ENCODE measurements at places on chromosomes 6 and 20.

GRCh38 chr6:22141241-22141745 is 155.5 kb downstream of the PRL start:
- no peak for DNase-seq

GRCh38 chr20:35888657-35889056 is 65.6 kb downstream of the SCAND1 start:
- DNase-seq, result no peak

DNA sequence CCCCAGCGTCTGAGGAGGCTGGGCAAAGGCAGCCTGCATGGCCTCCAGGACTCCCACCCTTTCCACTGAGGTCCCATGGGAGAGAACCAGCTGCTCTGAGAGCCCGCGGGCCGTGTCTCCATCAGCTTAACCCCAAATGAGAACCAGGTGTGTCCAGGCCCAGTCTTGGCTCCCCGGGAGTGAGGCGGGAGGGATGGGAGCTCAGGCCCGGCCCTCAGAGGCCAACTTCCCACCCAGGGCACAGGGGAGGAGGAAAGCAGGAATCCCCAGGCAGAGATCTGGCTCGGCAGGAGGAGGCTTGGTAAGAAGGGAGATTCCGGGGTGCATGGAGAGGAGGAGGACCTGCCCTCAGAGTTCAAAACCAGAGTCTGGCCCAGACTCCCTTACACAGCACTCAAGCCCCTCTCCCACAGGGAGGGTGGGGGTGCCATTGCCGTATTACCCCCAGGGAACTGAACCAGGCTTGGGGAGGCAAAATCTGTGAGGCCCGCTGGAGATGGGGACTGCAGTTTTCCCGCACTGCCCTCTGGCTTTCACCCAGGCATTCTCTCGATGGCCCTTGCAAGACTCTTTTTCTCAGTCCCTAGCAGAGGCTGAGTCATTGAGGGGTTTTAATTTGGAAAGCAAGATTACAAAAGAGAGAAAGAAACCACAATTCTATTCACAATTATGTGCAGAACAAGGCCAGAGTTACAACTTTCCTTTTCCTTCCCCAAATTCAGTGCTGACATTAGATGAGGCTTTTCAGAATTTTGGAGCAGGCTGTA is 17.1 kb downstream of the FOXF2 start:
- no peak for DNase-seq

GRCh38 chr20:46089167-46089416 is 670 bp downstream of the NCOA5 start:
- no peak for DNase-seq

DNA sequence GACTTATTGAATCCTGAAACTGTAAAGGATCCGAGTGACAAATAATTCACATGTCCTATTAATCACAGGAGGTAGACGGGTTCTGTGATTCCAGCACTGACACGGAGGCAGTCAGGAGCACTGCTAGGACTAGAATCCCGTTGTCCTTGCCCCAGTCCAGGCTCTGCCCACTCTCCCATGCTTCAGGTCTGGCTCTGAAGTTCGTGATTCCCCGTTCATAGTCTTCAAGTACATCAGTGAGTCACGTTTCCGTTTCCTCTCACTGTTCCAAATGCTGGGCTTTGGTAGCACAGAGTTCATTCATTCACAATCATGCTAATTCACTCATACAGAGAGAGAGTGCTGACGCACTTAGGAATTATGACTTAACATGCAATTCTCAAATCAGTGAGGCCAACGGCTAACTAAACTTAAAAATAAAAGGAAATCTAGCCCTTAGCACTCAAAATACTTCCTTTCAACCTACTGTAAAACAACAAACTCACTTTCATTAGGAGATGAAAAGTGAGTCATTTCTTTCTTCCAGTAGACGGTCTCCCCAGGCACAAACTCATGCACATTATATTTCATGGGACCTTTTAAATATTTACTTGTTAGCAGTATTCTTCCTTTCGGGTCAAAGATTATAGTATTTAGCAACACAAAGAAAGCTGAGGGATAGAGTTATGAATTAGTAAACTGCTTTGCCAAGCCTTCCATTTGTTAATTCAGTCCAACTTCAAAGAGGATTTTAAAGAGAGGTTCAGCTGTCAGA is 94.0 kb upstream of the NHSL1 start:
- DNase-seq, result peak; percentile 64

DNA sequence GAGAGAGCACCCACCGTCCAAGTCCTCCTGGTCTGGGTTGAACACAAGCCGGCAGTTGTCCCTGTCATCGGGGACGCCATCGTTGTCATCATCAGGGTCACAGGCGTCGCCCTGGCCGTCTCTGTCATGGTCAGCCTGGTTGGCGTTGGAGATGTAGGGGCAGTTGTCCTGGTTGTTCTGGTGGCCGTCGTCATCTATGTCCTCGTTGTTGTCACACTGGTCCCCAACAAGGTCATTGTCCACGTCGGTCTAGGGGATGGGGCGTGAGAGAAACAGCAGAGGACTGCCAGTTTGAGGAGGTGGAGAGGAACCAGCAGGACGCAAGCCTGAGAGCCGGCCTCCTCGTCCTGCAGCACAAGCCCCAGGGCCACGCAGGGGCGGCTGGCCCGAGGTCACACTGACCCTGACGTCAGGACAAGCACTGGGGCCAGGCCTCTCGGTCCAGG is 28.5 kb downstream of the THBS2 start:
- no peak for DNase-seq

GRCh38 chr6:157757430-157758403 is 65.3 kb upstream of the SNX9 start:
- no peak for DNase-seq

GRCh38 chr6:82979657-82980056 is 86.0 kb downstream of the UBE3D start:
- DNase-seq, result no peak

- no peak for DNase-seq
Measured at GRCh38 chr20:51306081-51306480, 236.4 kb downstream of the NFATC2 start.

GRCh38 chr6:12243169-12243568 is 47.0 kb upstream of the EDN1 start:
- no peak for DNase-seq

DNA sequence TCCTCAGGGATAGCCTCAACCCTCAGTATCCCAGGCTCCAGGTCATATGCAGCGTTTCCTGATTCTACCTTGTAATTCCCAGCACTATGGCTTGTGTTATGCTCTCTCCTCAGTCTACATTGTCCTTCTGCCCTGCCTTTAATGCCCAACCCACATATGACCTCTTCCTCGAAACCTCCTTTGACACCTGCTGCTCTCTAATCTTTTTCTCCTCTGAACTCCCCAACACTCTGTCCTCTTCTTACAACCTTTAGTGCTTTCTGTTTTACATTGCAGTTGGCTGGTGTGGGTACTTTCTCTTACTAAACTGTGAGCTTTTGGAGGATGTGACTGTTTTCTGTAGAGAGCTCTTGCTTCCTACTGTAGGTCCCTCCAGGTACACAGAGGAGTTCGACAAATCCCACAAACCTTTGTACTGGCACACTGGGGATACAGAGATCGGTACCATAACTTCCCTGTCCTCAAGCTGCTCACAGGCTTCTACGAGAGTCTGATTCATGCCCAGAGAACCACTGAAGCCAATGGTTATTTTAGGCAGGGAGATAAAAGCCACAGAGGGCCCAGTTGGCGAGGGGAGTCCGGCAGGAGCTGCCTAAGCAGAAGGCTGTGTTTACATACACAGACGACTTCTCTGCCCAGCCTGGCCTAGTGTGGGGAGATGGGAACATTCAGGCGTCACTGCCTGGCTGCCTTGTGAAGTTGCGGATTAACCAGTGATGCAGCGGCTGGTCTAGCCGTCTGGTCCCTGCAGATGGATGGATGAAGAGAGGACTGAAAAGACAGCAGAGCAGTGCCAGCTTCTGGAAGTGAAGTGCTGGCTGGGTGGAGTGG is 8.4 kb upstream of the EPB41L1 start:
- DNase-seq, result no peak

DNA sequence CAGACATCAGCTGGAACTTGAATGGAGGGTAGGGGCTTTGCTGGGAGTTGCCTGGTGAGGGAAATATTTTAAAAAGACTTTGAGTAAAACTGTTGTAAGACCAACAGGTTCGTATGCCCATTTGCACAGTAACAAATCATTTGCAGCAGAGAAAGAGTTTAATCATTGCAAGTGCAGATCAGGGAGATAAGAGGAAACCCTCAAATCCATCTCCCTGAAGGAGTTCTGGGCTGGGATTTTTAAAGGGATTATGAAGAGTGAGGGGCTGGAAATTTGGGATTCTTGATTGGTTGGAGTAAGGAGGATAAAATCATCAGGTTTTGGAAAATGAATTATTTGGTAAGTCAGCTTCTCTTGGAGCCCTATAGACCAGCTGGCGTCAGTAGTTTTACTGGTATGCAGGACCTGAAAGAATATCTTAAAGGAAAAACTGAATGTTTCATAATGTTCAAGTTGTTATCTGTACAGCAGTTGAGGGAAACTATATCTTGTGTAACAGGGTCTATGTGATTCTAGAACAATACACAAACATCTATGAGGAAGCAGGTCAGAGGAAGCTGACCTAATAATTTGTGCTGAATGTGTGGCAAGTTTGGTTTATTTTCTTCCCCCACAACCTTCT is 295.5 kb downstream of the PLCB1 start:
- no peak for DNase-seq

DNA sequence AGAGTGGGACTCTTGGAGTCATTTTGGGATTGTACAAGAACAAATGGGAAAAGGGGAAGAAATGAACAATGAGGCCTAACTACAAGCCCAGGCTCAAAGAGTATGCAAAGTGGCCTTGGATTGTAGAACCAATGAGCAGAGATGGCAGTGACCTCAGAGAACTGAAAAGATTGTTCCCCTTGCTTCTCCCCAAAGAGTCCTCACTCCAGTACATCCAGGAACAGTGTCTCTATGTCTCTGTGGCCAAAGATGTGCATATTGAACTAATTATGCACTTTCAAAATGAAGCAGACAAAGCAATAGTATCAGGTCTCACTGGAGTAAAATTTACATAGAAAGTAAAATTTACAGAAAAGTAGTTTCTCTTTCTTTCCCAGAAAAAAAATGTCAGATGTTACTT is 81.0 kb downstream of the SMLR1 start:
- no peak for DNase-seq
